ENCODE measurements at places on chromosomes 3 and 15.

DNA sequence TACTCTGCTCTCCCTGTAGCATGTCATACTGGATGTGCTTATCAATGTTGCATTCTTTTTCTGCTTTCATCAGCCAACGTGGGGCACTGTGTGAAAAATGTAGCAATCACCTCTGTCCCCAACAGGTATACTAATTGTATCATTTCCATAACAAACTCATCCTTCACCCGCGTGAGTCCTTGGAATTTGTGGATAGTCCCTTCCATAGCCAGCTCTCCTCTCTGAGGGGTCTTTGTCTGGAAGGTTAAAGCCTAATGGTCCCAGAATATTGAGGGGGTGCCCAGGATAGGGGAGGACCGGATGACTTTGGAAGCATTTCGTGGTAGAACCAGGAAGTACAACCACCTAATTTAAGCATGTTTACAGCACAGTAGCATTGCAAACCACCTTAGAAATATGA is 124.6 kb downstream of the FOXB1 start:
- H3K27me3 ChIP-seq = no peaks in the 10 kb centered on the region
- H3K4me1 ChIP-seq = peaks cover 15% of the 10 kb centered on the region
- no peaks in the 10 kb centered on the region for H3K36me3 ChIP-seq
- no peak overlapping the region for H3K4me3 ChIP-seq
- DNase-seq = no peak

DNA sequence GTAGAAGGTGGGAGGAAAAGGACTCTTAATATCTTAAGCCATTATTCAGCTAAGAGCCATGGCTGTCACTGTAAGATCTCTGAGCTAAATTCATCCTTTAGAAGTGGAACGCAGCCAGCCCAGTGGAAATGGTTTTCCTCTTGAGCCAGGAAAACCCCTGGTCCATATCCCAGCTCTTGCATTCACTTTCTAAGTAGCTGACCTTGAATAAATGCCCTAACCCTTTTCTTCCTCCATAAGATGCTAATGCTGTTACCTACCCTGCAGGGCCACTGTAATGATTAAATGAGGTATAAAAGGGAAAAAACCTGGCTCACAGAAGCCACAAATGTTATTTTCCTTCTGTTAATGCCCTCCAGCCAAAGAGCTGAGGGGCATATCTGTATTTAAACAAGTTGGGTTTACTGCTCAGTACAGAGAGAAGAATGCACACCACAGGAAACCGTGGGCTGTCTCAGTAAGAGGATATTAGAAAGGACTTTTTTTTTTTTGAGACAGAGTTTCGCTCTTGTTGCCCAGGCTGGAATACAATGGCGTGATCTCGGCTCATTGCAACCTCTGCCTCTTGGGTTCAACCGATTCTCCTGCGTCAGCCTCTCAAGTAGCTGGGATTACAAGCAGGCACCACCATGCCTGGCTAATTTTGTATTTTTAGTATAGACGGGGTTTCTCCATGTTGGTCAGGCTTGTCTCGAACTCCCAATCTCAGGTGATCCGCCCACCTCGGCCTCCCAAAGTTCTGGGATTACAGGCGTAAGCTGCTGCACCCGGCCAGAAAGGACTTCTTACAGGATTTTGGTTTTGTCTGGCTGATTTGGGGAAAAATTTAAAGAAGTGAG is 6.8 kb downstream of the UBL7 start:
- H3K27ac ChIP-seq = no peak overlapping the region
- peaks cover 50% of the 10 kb centered on the region for H3K36me3 ChIP-seq
- no peak overlapping the region for H3K4me3 ChIP-seq
- no peak for DNase-seq
- H3K4me1 ChIP-seq = no peaks in the 10 kb centered on the region
- H3K27me3 ChIP-seq = no peaks in the 10 kb centered on the region

DNA sequence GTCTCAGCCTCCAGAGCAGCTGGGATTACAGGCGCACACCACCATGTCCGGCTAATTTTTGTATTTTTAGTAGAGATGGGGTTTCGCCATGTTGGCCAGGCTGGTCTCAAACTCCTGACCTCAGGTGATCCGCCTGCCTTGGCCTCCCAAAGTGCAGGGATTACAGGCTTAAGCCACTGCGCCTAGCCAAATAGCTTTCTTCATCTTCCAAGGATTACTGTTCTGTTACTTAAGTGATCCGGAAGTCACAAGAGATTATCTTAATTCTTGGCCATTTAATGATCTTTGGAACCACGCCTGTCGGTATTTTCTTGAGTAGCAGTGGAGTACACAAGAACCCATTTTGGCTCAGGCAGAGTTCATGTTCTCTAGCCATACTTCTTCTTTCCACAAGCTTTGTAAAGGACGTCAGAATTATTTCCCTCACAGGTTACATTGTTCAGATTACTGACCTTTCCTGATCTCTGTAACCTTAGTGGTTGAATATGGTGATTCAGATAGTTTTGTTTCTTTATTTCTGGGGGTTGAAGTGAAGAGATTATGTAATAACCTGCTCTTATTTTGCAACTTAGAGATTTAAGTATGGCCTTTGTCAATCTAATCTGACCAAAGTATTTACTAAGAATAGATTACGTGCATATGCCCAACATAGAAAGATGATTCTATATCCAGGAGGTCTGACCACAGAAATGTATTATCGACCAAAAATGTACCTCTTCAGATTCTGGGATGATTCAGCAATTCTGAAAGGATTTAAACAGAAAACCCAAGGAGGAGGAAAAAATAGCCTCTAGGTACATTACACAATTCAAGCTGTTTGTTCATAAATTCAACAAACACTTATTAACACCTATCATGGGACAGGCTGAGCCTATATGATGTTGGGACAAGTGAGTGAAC is 132.2 kb downstream of the GREM1 start:
- no peak overlapping the region for H3K27ac ChIP-seq
- DNase-seq = no peak
- no peak overlapping the region for H3K4me3 ChIP-seq

- no peak overlapping the region for H3K27ac ChIP-seq
- no peaks in the 10 kb centered on the region for H3K27me3 ChIP-seq
- DNase-seq = no peak
- H3K36me3 ChIP-seq = peaks cover 5% of the 10 kb centered on the region
Observed at GRCh38 chr15:41256577-41257038, 25.5 kb downstream of the CHP1 start.

DNA sequence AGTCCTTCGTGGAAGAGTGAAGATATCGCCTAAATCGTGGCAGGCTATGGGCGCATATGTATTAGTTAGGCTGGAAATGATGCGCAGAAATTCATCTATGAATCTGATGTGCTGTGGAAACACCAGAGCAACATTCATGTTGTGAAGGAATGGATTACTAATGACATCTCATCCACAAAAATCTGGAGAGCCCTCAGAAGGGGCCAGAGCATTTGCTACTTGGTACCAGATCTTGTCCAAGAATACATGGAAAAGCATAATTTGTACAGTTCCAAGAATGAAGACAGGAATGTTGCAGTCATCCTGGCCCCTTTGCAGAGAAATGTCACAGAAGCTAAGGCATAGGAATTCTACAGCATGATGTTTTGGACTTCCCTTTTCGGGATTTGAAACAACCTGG is 38.4 kb upstream of the FOXB1 start:
- no peak for DNase-seq
- H3K4me3 ChIP-seq = no peak overlapping the region
- H3K4me1 ChIP-seq = no peaks in the 10 kb centered on the region
- no peaks in the 10 kb centered on the region for H3K36me3 ChIP-seq
- H3K27ac ChIP-seq = no peak overlapping the region

DNA sequence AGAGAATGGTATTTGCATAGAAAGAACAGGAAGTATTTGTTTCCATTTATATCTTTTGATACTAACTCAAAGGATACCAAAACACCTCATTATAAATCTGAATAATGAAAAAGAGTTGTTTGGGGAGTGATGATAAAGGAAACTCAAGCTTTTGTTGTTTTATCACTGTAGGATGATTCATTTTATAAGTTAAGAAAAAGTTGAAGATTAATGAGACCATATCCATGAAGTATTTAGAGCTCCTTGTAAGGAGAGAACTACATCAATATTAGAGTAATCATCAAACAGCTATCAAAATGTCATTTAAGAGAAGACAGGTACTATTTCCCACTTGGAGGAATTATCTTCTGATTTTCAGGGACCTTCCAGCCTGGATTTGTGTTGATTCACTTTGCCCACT is 92.5 kb downstream of the EPHB1 start:
- H3K4me3 ChIP-seq = no peak overlapping the region
- no peaks in the 10 kb centered on the region for H3K36me3 ChIP-seq
- no peaks in the 10 kb centered on the region for H3K4me1 ChIP-seq
- no peak for DNase-seq
- H3K27ac ChIP-seq = no peak overlapping the region
- no peaks in the 10 kb centered on the region for H3K27me3 ChIP-seq

DNA sequence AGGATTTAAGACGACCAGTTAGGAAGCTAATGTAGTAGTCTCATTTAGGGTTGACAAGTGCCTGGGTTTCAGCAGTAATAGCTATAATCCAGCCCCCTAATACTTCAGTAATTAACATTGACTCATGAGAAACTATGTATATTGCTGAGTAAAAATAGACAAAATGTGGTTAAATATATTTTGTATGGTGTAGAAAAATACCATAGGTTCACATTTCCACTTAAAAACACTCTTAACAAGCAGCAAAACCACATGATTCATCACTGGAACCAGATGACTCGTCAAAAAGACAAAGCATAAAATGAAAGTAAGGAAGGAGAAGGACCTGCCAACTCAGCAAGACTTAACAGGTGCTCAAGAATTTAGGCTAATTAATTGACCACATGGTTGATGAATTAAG is 288.9 kb downstream of the EFHB start:
- no peak overlapping the region for H3K27ac ChIP-seq
- no peaks in the 10 kb centered on the region for H3K36me3 ChIP-seq
- no peaks in the 10 kb centered on the region for H3K27me3 ChIP-seq
- no peaks in the 10 kb centered on the region for H3K4me1 ChIP-seq

DNA sequence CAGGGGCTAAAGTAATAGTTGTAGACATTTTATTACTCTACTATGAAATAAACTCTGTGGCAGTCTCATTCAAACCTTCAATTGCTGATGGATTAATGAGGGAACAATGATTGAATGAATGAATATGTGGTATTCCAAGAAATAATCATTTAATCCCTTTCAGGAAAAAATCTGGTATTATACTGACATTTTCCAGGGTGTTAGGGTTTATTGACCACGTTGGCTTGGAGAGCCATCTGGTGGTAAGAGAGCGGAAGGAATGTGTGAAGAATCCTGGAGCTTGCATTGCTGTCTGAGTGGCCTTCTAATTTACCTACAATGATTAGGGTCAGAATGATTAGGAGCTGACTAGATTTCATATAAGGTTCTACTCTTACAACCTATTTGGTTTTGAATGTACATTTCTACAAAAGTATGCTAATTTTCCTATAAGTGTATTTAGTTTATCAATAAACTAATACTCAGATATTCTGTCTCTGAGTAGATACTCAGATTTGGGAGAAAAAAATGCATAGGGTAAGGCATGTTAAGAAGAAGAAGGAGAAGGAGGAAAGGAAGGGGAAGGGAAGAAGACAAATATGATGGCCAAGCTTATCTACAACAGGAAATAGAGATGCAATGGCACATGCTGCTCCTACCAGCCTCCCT is 249.9 kb downstream of the ROBO1 start:
- H3K27ac ChIP-seq = no peak overlapping the region
- no peaks in the 10 kb centered on the region for H3K4me1 ChIP-seq
- H3K4me3 ChIP-seq = no peak overlapping the region
- no peak for DNase-seq
- no peaks in the 10 kb centered on the region for H3K36me3 ChIP-seq
- no peaks in the 10 kb centered on the region for H3K27me3 ChIP-seq

GRCh38 chr3:141469720-141470119 is 17.1 kb upstream of the RASA2 start:
- no peaks in the 10 kb centered on the region for H3K36me3 ChIP-seq
- DNase-seq = no peak
- H3K27me3 ChIP-seq = no peaks in the 10 kb centered on the region
- H3K27ac ChIP-seq = no peak overlapping the region
- H3K4me1 ChIP-seq = no peaks in the 10 kb centered on the region
- H3K4me3 ChIP-seq = no peak overlapping the region

DNA sequence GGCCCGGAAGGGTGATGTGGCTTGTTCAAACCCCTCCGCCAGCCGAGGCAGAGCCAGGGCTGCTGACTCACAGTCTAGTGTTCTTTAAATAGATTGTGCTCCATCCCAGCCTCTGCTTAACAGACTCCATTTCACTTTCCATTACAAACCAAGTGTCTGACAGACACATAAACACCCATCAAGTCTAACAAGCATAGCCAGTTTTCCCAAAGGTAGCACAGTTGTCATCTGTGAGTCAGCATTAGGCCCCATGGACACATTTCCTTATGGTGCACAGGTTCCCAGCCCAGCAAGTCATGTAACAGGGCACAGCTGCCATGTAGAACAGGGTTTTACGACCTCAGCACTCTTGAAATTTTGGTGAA is 109.9 kb upstream of the RAP2B start:
- H3K4me1 ChIP-seq = no peaks in the 10 kb centered on the region
- no peaks in the 10 kb centered on the region for H3K36me3 ChIP-seq
- DNase-seq = no peak
- H3K27ac ChIP-seq = peak overlapping the region; percentile 66

- no peaks in the 10 kb centered on the region for H3K27me3 ChIP-seq
- no peak overlapping the region for H3K4me3 ChIP-seq
- no peak for DNase-seq
- no peak overlapping the region for H3K27ac ChIP-seq
- no peaks in the 10 kb centered on the region for H3K4me1 ChIP-seq
Observed at GRCh38 chr3:60185161-60185560, 1066.1 kb downstream of the FHIT start.

- peaks cover 4% of the 10 kb centered on the region for H3K36me3 ChIP-seq
- H3K27ac ChIP-seq = no peak overlapping the region
- H3K4me3 ChIP-seq = no peak overlapping the region
- no peaks in the 10 kb centered on the region for H3K27me3 ChIP-seq
- no peaks in the 10 kb centered on the region for H3K4me1 ChIP-seq
Observed at GRCh38 chr3:45683417-45684326, 5.5 kb upstream of the SACM1L start.

DNA sequence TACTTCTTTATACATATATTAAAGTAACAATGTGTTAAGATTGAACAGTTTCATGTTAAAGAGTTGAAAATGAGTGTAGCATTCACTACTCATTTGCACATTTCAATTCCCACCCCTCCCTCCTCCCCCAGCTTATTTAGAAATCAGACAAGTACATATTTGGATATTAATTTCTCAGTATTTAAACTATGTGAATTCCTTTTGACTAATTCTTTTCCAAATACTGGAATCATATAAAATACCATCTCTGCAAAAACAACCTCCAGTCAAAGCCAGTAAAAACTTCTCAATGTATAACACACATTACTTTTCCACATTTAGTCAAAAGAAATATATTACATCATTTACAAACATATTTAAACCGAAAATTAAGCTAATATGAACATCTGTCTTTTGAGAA is 25.5 kb upstream of the SHC4 start:
- H3K4me1 ChIP-seq = no peaks in the 10 kb centered on the region
- H3K27ac ChIP-seq = no peak overlapping the region
- H3K36me3 ChIP-seq = peaks cover 8% of the 10 kb centered on the region
- no peak for DNase-seq

DNA sequence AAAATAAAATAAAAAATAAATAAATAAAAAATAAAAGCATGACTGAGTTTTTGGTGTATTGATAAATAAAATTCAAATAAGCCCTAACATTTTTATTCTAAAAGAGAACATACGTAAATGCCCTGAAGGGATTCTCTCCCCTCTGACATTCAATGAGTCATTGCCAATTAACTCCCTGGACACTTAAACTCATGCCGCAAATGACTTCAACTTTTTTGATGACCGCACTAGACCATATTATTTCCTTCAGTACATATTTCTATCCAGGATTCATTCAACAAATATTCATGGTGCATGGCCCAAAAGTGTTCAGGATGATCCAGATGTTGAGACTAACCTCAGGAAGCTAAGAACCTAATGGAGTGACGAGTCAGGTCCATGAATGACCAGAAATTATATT is 195.9 kb upstream of the LRRN1 start:
- H3K27ac ChIP-seq = no peak overlapping the region
- DNase-seq = no peak
- no peaks in the 10 kb centered on the region for H3K4me1 ChIP-seq
- no peaks in the 10 kb centered on the region for H3K27me3 ChIP-seq
